ENCODE measurements at places on chromosomes 1 and 21.

DNA sequence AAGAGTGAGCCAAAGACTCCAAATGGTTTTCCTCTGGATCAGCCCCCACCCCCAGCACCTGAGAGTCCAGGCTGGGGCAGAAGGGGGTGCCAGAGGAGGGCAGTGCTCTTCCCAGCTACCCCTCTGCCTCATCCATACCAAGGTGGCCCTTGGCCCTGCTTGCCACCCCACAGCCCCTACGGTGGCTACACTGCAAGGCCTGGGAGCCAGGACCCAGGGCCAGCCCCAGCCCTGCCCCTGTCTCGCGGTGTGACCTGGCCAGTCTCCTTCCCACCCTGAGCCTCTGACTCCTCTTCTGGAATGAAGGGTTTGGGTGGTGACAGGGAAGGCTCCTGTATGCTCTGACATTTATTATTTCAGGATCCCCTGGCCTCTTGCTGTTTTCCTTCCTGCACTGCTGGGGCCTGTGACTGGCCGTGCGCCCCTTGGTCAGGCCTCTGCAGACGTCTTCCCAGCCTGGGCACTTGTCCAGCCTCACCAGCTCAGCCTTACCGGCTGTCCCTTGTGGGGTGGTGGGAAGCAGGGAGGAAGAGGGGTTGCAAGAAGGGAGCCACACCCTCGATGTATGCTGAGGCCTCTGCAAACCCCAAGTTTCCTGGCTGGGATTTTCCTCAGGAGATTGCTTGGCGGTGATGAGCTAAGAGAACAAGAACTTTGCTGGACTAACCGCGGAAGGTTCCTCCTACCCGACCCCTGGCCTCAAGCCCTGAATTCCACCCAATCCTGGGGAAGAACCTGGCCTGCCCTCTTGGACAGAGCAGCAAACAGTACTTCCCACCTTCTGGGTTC, 13.5 kb downstream of the ASAP3 start:
- DNase-seq: no peak

DNA sequence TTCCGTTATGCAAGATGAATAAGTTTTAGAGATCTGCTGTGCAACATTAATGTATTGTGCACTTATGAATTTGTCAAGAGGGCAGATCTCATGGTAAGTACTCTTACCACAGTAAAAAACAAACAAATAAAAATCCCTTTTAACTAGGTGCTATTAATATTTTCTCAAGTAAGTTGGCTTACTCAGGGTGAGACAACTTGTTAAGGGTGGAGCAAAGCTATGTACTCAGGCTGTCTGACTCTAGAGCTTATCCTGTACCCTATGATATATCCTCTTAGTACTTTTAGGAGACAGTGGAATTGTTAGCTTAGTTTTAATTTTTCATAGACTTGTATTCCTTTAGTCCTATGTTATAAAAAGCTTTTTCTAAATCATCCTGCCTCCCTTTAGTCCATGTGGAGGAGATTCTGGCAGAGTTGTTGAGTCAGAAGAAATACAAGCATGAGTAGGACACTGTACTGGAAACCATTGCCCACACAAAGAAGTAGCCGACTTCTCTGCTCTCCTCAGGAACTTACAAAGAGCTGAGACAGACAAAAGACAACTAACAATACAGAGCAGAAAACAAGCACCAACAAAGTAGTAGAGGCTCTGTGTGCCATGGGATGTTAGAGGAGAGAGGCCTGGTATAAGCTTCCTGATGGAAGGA, 49.2 kb downstream of the S1PR1 start:
- no peak for DNase-seq

DNA sequence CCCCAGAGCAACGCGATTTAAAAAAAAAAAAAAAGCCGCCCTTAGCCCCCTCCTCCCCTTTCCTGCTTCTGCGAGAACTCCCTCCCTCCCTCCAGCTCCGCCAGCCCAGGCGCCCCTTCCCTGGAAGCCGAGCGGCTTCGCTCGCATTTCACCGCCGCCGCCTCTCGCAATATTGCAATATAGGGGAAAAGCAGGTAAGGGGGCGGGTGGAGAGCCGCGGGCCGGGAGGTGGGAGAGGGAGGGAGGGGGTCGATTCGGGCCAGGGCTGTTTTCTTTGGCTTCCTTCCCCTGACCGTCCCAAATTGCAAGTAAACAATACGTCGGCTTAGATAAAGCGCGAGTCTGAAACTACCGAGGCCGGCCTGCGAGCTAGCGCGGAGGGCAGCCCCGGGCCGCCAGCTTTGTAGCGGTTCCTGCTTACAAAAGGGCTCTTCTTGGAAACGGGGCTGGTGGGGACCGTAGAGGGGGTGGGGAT, 408 bp downstream of the LMO4 start:
- no peak for DNase-seq

GRCh38 chr1:214583824-214584554, 19.0 kb upstream of the CENPF start:
- DNase-seq: no peak

DNA sequence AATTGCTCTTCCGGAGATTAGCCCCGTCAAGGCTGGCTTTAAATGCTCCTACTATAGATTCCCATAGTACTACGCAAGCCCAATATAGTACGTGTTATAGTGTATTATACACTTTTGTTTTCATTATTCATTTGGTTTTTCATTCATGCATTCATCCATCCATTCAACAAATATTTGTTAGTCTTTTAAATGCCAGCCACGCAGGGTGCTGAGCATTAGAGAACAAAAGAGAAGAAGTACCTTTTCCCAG, 513 bp upstream of the RAB3GAP2 start:
- DNase-seq: no peak

GRCh38 chr1:205504311-205505075, at the start of gene CDK18:
Gene CDK18 (plus strand): TSS chr1:205504669. CDS start chr1:205523168, 18,499 bp downstream.
- peak; percentile 48 for DNase-seq

- no peak for DNase-seq
Observed at GRCh38 chr1:234584926-234585325, 25.1 kb downstream of the IRF2BP2 start.

All from NCI-H1694 (cell line).